ENCODE measurements at places on chromosomes 7 and 10. TPM values are rescaled to one million over a fixed set of nuclear protein-coding genes. Genes with fewer than 3 reads are reported as not detected.

Gene NUPR2
- total RNA-seq: not detected

Gene PPP1R3C
- total RNA-seq: 1.9 TPM

Gene ACBD7
- 4.6 TPM for total RNA-seq

Gene CAV1
- 1,370 TPM for total RNA-seq

Gene XRCC2
- total RNA-seq: 4.4 TPM

Gene SEMA3E
- total RNA-seq: not detected

Gene MEPCE
- 32.1 TPM for total RNA-seq

Gene ZRANB1
- total RNA-seq: 16.9 TPM

Gene FZD8
- 30.2 TPM for total RNA-seq

Gene RBP3
- total RNA-seq: not detected

Gene OR2A42
- total RNA-seq: not detected

Gene MUC3A
- not detected for total RNA-seq

Gene SCD
- 99.4 TPM for total RNA-seq

Gene CALHM1
- not detected for total RNA-seq

Gene AOAH
- total RNA-seq: 1.1 TPM

Gene MACROH2A2
- total RNA-seq: 0.65 TPM

Gene HIP1
- total RNA-seq: 13.3 TPM

Gene ZDHHC16
- total RNA-seq: 37.7 TPM

Gene GHRHR
- total RNA-seq: not detected

Gene TBC1D12
- total RNA-seq: 9.4 TPM

Gene HOXA4
- total RNA-seq: 0.30 TPM

All from epithelial cell of umbilical artery (primary cell).